ENCODE measurements at places on chromosomes 6 and 20.

GRCh38 chr6:63352069-63352543, 32.3 kb upstream of the LGSN start:
- DNase-seq: no peak

GRCh38 chr6:39137245-39137644, 22.3 kb upstream of the SAYSD1 start:
- DNase-seq: peak; percentile 38

DNA sequence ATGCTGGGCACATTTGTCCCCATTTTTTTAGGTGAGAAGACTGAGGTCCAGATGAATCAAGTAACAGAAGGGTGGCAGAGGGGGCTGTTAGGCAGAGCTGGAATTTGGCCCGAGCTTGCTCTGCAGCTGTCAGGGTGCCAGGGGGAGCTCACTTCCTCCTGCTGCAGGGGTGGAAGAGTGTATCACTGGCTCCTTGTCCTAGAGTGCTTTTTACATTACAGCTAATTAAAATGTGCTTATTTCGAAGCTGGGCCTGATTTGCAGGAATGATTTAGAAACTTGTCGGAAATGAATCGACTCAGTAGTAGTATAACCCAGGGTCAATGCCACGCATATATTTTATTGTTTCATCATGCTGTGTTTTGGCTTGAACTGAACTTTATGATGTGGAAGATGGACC, 11.1 kb downstream of the TOX2 start:
- DNase-seq: no peak

DNA sequence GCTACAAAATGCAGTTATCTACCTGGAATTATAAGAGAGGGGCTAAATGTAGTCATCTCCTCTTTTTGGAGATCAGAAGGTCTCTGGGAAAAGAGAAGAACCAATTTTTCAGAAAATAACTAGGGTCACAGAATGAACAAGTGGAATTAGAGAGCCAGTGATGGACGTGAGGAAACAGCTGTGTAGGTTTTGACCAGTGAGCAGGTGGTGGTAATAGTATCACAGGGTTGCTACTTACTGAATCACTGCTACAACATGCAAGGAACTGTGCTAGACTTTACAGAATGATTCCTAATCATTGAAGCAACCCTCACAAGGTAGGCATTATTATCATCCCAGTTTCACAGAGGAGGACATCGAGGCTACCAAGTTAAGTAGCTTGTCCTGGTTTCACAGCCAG, 1.7 kb downstream of the ATP6V1G2 start:
- DNase-seq: no peak

GRCh38 chr6:111683749-111684267, 78.1 kb upstream of the TRAF3IP2 start:
- DNase-seq: no peak

DNA sequence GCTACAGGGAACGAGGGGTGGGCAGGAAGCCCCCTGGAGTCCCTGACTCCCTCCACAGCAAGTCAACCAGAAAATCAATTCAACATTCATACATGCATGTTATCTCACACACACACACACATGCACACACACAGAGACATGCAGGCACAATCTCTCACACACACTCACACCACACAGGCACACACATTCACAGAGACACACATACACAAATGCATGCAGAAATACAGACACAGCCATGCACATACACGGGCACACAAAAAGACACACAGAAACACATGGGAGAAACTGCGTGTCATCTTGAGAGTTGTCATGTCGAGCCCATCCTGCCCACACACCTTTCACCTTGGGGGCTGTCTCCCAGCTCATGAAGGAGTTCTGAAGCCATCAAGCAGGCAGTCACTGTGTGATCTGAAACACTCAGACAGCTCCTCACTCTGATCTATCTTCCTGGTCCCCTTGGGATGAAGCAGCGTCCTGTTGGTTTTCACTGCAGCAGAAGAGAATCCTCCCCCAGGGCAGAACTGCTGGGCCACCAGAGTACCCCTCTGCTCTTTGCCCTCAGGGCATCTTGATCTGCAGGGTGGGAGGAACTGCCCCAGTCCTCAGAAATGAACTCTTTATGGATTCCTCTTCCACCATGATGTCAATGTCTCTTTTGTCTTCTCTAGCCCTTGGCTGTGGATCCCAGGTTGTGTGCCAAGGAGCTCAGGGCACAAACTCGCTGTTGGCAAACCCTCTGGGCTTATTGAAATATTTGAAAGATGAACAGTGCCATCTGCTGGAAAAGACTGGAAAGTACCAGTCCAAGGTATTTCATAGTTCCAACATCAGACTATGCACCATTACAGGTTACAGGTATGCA, 8.8 kb downstream of the RAET1L start:
- DNase-seq: peak; percentile 52

DNA sequence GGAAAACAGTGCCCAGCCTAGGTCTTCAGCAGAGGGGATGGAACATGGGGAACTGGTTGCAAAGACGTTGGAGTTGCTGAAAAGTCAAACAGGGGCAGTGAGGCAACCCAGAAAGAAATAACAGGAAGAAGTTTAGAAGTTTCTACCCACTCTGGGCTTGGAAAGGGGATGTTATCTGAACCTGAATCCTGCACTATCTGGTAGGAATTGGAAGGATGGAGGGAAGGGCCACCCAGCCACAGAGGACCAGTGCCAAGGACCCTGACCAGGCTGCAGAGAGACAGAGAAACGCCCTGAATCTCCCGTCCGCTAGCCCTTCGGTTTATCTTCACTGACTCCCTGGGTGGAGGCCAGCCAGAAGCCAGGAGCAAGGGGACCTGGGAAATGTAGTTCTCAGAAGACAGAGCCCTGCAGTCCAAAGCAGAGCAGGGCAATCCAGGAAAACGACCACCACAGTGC, 217.3 kb upstream of the RREB1 start:
- no peak for DNase-seq
